Choroid plexus epithelial cell (primary cell): ENCODE measurements at places on chromosomes 2 and 18.

- DNase-seq = peak; percentile 46
These were observed 533 bp downstream of the CXCR4 start for GRCh38 chr2:136117391-136117841.

DNA sequence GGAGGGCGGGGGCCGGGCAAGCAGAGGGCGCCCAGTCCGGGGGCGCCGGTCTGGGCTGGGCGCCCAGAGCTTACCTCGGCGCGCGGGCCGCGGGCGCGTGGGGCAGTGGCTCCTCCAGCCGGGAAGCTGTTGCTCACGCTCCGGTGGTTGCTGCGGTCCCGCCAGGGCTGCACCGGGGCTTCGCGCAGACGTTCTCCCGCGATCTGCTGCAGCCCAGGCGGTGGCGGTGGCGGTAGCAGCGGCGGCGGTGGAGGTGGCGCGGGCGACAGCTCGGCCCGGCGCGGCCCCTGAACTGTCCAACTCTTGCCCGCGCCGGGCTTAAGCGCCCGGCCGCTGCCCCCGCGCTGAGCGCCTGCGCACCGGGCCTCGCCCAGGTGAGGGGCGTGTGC is 391 bp downstream of the ZNF385B start:
- peak; percentile 16 for DNase-seq

DNA sequence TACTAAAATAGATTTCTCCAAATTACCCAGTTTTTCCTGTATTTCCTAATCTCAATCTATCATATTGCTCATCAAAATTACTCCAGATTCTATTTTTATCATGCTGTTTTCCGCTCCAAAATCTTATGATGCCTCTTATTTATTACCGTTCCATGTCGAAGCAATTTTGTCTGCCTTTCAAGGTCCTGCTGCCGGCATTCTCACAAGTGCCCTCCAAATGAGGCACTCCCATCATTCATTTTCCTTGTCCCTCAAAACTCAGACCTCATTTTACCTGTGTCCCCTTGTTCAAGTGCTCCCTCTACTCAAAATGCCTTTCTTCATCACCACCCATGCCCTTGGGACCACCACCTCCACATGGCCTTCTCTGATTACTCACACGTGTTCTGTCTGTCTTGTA is 13.1 kb downstream of the NEB start:
- DNase-seq = no peak

- DNase-seq = peak; percentile 44
These were observed 204.5 kb downstream of the ARL4C start for GRCh38 chr2:234292205-234292961.

GRCh38 chr2:99903981-99904380 is 238.4 kb downstream of the AFF3 start:
- DNase-seq = no peak

DNA sequence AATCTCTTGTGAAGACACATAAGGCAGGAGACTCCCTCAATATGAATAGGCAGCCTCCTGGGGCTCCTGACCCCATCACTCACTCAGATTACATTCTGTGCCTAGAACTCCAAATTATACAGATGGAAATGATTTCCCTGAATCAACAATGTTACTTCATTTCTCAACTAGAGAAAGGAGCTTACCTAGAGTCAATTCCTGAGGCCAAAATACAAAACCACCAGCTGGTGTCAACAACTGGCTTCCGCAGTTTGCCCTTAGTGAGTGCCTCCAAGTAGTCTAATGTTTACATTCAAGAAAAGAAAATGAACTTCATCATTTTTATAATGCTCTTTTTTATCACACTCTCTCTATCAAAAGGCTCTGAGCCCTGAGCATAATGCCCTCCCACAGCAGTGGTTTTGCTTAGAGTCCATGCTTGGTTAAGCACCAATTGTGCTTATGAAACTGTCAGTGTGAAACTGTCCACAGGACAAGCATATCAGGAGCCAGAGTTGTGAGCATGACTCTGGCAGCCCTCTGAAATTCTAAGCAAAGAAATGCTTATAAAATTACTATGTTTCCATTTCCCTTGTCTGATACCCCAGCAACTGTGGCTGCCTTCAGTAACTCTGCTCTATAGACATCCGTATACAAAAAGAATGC is 305.7 kb upstream of the PKDCC start:
- DNase-seq = no peak

- DNase-seq = peak; percentile 45
These were observed 96.6 kb downstream of the PIEZO2 start for GRCh38 chr18:11052800-11053199.

GRCh38 chr2:223989206-223989855 is 32.1 kb downstream of the MRPL44 start:
- no peak for DNase-seq

DNA sequence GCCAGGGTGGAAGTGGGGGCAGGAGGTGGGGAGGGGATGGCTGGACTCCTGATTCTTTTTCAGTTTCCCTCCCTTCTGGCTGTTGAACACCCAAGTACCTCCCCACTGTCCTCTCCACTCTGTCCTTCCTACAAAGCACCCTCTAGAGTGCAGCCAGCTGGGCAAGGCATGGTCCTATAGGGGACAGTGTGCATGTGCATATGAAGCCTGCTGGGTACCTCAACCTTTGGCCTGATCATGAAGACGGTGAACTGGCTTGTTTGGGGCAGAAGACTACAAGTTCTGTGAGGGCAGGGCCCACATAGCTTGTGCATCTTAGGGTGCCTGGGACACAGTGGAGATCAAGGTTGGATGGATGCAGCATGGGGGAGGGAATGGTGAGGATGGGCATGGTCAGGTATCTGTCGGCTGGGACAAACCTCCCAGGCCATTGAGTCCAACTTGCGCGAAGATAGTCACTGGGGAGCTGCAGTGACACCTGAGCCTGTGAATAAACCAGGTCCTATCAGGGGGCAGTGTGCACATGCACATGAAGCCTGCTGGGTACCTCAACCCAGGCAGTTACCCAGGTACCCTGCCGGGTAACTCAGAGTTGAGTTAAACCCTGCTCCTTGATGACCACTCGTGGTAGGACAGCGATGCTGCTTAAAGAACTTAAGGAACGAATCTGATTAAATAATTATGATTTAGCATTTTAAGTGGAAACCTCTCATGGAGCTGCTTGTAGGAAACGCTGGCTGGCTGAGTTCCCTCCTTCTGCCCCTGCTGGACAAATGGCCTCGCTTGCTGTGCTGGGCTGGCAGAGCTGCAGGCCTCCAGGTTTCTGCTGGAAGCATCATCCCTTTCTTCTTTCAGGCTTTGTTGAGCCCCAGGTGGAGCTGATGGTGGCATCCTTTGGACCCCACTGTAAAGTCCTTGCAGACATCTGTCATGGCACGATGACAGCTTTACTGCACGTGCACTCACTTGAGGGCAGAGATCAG is 84.0 kb downstream of the POLR1A start:
- DNase-seq = no peak

DNA sequence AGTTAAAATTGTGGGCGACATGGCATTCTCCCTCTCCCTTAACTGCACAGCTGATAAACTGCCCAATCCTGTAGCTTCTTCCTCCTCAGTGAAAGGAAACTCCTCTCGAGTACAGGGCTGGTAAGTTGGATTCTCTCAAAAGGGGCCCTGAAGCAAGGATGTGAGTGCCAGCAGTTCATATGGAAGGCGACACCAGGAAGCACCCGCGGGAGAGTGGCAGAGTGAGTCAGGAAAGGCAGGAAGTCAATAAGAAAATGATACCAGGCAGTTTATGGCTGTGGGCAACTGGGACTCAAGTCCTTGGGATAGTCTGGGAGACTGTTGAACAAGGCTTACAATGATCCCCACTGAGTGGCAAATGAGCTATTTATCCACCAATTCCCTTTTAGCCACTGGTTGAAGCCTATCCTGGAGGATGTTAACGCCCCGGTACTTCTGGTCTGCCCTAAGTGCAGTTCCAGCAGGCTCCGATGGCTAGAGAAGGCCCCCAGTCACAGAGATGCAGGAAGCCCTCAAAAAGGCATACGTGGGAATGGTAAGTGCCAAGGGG is 34.8 kb downstream of the ABHD3 start:
- DNase-seq = no peak

- no peak for DNase-seq
These were observed 5.0 kb upstream of the ADAM17 start for GRCh38 chr2:9560628-9561027.

- no peak for DNase-seq
These were observed 768.9 kb upstream of the CDH7 start for GRCh38 chr18:64981915-64982314.

DNA sequence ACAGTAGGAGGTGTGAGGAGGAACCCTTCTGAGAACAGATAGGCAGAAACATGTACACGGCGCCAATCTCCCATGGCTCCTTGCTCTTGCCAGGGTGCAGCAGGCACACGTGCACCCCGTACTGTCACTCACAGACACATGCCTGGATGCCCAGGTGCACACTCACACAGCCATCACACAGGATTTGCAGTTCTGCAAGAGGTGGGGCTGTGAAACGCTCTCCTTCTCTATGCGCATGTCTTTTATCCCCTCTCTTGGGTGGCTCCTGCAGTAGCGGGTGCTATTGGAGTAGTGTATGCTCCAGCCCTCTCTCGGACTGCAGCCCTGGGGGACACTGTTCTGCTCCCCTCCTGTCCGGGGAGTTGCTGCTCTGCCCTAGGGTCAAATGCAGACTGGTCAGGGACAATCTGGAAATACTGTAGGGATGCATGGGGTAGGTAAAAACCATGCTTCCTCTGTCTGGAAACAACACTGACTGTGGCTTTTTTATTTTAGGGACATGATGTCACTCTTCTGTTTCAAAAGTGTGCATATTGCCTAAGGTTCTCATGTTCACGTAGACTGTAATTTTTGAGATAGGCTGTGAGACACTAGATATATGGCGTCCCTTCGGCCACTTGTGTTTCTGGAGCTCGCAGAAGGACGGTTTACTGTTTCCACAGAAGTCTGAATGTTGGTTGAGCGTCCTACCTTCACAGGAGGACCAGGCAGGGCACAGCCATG is 118.5 kb downstream of the PRKCE start:
- no peak for DNase-seq
